ENCODE measurements at places on chromosomes 16 and 17.

DNA sequence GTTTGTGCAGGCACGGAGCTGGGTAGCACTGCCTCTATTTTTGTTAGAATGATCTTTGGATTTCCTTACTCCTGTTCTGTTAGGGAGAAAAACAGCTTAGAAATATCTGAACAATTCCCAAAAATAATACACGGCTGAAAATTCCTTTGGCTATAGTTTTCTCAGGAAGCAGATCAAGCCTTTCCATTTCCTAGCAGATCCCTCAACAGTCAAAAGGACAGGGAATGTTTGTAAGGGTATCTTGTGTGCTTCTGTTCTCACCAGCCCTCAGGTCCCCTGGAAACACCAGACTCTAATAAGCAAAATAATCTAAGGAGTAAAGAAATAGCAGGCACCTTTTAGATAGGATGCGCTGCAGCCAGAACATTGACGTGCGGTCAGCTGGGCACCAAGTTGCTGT is 30.5 kb upstream of the WSB1 start:
- DNase-seq: no peak

GRCh38 chr16:53378138-53378537 is 56.1 kb upstream of the RBL2 start:
- DNase-seq: no peak

DNA sequence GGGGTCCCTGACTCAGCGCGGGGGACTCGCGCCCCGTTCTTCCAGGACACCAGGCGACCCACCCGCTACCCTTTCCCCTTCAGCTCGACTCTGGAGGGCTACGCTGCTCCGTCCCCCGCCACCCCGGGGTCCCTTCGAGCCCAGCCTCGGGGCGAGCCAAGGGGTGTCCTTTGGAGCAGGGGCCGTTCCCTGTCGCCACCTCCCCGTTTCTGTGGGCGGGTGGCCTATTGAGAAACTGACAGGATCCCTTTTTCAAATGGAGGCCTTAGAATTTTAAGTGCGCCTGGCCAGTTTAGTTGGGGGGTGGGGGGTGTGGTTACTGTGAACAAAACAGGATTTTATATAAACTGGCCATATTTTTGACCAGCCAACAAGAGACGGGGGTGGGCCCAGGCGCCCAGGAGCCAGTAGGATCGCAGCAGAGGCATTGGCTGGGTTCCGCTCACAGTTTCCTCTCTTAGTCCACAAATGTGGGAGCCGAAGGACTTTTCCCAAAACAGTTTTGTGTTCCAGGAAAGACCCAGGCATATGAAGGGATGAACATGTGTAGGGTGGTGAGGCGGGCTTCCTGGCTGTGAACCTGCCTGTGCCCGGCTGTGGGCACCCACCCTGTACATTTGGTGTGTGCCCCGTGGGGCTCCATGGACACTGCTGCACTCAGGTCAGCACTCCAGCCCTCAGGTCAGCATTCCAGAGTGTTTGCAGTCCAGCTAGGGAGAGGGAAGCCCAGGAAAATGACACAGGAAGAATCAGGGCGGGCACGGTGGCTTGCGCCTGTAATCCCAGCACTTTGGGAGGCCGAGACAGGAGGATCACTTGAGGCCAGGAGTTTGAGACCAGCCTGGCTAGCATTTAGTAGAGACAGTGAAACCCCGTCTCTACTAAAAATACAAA is 722 bp upstream of the TIMP2 start:
- DNase-seq: no peak

DNA sequence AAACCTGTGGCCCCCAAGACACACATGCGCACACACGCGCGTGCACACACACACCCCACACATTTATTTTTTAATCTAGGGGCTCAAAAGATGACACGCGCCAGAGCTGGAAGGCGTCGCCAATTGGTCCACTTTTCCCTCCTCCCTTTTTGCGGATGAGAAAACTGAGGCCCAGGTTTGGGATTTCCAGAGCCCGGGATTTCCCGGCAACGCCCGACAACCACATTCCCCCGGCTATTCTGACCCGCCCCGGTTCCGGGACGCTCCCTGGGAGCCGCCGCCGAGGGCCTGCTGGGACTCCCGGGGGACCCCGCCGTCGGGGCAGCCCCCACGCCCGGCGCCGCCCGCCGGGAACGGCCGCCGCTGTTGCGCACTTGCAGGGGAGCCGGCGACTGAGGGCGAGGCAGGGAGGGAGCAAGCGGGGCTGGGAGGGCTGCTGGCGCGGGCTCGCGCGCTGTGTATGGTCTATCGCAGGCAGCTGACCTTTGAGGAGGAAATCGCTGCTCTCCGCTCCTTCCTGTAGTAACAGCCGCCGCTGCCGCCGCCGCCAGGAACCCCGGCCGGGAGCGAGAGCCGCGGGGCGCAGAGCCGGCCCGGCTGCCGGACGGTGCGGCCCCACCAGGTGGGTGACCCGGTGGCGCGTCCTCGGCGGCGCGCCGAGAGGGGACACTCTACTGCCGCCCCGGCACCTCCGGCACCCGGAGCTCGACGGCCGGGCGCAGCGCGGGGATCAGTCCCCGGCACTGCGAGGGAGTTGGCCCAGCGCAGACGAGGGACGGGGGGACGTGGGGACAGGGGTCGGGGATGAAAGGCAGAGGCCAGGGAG is at the start of gene STAT5A:
TSS of gene STAT5A (plus strand) at position 522 of the 826 bp plus-strand sequence. CDS start 914 bp downstream, outside the sequence.
- DNase-seq: no peak

DNA sequence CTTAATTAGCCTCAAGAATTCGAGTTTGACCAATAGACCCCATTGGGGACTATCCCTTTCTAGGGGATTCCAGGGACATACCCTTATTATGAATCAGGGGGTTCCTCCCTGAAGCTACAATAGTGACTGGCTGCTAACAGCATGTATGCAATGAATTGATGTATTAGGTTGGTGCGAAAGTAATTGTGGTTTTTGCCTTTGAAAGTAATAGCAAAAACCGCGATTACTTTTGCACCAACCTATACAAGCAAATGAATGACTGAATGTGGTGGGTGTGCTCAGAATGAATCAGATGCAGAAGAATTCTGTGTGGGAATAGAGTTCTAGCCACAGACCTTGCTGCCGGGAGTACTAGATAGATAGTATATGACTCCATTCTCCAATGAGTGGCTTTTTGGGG is 76.7 kb downstream of the HLF start:
- no peak for DNase-seq

GRCh38 chr16:66147291-66147690 is 219.2 kb upstream of the CDH5 start:
- DNase-seq: no peak

Measured in mesothelial cell of epicardium (in vitro differentiated cells).